ENCODE measurements at places on chromosomes 7 and 10.

DNA sequence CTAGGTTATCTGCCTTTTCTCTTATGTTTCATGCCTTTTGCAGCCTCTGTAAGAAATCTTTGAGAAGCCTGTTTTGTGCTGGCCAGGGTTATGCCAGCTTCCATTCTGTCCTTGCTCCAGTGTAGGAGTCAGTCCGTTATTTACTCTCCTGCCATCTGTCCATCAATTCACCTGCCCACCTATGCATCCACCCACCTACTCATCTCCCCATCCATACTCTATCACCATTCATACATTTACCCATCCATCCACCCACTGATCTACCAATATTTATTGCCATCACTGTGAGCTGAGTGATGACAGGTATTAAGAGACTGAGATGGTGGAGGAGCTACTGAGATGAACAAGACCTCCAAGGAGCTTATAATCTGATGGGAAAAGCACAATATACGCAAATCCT lies 12.7 kb upstream of the PPIF start:
- DNase-seq, result no peak

GRCh38 chr10:97321804-97322190 lies 2.7 kb downstream of the FRAT1 start:
- no peak for DNase-seq

DNA sequence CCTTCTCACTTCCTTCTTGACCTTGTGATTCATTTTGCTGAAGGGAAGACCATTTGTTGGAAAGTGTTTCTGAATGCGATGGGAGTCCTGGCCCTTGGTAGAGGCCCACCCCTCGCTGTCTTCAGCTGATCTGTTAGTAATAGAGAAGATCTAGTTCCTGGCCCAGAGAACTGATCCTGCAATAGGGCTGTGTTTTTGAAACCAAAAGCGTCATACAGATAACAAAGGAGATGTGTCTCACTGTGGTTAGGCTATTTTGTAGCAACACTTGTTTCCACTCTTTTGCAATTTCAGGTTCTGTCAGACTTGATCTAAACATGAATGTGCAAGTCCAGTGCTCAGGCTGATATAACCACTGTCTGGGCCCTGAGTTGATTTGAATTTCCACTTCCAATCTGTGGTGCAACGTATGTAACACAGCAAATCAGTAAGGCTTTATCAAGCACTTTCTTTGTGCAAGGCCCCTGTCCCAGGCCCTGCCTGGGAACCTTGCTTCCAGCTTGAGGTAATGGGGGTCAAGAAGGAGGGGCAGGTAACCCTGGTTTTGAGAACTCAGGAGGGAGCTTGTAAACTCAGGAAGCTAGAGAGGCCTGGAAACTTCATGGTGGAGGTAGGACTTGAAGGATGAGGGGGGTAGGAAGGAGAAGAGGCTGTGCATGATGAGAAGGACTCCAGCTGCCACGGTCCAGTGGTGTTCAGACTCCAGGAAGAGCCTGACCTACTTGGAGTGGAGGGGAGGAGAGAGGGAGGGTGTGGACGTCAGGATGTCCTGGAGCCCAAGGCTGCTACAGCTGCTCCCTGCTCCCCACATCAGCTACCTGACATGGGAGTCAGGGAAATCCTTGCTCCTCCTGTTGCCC lies 42.2 kb upstream of the SRGN start:
- no peak for DNase-seq

DNA sequence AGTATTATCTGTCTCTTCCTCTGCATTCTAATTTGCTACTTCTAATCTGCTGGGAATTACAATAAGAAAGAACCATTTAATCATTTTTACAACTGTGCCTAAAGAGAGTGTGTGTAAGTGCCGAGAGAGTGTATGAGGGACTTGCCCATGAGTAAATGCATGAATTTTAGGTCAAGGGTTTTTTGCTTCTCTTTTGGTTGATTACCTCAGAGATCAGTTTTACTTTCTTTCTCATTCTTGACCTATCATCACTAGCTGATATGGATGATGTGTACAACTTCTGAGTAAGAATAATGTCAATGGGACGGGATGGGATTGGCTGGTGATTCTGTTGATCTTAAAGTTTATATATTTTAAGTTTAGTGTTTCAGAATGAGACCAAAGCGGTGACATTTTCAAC lies 47.8 kb downstream of the IKZF1 start:
- DNase-seq, result no peak

DNA sequence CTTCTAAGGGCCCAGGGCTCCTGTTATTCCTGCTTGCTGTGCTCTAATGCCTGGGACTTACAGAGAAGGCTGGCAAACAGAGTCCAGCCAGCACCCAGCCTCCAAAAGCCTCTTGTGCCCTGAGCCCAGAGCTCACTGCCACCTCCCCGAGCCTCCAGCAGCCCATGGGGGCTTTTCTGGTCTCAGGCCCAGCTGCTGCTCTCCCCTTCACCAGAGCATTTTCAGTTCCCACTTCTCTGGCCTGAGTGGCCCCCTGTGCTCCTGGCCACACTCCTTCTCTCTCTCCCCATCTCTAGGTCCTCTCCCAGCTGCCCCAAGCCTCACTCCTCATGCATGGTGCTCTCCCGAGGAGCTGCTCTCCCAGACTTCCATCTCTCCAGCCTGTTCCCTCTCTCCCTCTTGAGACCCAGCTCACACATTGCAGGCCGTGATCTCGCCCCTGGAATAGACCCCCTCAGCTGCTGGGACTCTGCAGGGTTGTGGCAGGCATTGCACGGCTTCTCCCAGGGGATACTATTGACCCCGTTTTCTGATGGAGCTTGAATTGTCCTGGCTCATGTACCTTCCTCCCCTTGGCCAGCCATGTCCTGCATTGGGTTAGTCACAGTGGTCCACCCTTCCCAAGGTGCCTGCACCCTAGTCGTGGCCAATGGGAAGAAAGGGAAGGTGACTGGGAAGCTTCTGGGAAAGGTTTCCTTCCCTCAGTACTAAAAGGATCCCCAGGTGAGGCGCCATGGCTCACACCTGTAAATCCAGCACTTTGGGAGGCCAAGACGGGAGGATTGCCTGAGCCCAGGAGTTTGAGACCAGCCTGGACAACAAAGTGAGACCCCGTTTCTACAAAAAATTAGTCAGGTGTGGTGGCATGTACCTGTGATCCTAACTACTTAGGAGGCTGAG lies 9.0 kb upstream of the RASSF4 start:
- no peak for DNase-seq

GRCh38 chr10:67936416-67936815 lies 52.0 kb downstream of the SIRT1 start:
- no peak for DNase-seq

DNA sequence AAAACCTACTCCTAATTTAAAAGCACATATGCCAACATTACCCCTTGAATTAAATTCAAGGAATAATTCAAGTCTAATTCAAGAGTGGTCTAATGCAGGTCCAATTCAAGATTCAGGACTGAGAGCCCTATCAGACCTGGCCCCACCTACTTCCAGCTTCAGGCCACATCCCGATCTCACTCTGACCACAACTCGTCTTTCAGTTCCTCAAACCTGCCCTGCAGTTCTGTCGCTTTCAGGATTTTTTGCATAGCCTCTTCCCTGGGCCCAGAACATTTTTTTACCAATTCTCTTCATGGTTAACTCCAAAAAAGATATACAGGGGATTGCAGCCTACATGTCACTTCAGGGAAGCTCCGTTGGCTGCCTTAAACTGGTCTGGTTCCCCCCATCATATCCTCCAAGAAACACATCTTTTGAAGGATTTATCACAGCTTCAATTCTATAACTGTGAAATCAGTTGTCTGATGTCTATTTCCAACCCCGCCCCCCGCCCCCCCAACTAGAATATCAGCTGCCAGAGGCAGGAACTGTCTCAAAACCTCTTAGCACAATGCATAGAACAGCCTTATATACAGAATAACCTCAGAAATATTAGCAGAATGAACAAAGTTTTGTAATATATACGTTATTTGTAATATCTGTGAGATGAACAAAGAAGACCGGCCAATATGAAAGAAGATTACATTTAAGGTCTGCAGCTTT lies 20.8 kb downstream of the CCDC6 start:
- no peak for DNase-seq

- no peak for DNase-seq
Measured at GRCh38 chr10:15719049-15719898, 448 bp downstream of the ITGA8 start.

DNA sequence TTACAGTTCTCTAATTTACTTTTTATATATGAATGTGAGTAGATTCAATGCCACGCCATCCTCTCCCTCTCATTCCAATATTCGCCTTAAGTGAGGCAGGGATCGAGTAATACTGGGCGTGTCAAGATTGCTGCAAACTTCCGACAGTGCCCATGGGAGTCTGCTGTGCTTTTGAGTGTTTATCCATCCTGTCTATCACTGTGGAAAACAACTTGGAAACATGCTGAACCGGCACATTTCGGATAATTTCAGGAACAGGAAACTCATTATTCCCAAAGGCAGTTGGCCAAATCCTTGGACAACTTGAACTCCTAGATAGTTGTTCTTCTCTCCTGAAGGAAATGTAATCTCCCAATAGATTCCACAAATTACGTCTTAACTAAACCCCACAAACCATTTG lies 28.5 kb downstream of the PIP4K2A start:
- no peak for DNase-seq

DNA sequence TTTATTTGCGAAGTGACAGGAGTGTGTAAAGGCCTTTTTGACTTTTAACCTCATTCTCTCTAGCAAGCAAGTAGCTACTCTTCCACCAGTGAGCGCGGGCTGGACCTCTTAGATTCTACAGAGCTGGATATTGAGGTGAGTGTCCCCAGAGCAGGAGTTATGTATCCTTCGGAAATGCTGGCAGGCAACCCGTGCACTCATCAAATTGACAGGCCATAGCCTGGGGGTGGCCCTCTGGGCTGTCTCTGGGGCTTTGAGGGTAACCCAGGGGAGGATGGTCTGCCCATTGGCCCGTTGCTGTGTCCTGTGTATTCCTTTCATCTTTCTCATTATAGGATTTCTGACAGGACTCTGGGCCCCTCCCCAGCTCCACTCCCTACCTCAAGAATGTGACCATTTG lies 6.1 kb upstream of the PVRIG start:
- no peak for DNase-seq

DNA sequence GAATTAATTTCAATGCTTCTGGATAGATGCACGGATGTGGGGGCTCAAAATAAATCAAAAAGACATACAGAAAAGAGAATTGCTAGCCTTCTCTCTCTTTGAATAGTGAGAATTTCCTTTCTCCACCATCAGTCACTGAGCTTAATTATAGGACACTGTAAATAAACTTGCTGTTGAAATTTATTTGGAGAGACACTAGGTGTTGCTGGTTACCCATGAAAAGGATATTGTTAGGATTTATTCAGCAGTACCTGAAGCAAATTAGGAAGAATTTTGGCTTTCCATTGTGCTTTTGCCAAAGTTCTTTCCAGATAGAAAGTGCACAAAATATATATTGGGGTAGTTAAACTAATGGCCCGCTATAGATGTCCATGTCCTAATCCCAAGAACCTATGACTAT lies 27.6 kb downstream of the GCC1 start:
- DNase-seq, result no peak

- no peak for DNase-seq
Measured at GRCh38 chr7:53094827-53095226, 59.4 kb downstream of the POM121L12 start.

DNA sequence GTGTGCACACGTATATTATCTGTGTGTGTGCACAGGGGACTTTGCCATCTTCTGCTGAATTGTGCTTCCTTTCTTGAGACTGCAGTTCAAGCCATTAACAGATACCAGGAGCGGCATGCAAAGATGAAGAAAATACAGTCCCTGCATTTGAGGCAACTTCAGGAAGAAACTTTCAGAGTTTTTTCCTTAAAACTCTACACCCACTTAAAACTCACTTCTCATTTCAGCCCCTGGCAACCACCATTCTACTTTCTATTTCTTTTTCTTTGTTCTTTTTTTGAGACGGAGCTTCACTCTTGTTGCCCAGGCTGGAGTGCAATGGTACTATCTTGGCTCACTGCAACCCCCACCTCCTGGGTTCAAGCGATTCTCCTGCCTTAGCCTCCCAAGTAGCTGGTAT lies 448.9 kb upstream of the ZMIZ1 start:
- no peak for DNase-seq

DNA sequence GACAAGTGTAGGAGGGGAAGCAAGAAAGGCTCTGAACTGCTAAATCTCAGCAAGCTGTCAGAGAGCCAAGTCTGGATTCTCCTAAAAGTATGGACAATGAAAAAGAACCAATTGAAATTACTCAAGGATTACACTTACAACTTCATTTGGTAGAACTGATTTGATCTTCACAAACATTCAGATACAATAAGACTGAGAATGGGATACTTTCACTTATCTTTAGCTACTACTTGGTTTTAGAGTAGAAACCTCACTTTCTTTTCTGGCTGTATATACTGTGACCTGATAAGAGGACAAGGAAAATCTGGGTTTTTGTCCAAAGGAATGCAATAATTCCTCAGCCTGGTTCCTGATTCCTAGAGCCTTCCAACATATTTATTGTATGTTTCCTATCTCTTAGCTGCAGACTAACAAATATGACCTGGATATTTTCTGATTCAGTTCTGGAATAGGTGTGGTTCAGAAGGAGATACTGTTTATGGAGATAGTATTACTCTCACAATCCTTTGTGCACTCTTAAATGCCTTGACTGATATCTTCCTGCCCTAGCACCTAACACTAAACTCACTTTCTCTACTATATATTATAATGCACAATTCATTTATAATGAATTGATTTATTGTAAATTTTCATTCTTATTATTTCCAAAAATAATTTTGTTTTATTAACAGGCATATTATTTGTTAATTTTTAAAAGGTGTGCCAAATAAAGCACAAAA lies 7.3 kb downstream of the SEMA3A start:
- DNase-seq, result no peak

Measured in HTR-8/SVneo (cell line).